Stimulated activated CD4-positive, alpha-beta T cell treated with anti-CD3 and anti-CD28 coated beads, Interleukin-4, amount 100 ng/mL, for 48 hours (primary cell): ENCODE measurements at places on chromosomes 1 and 21.
A peak's percentile ranks its signal among the peaks of the same experiment; 100 is the strongest.

DNA sequence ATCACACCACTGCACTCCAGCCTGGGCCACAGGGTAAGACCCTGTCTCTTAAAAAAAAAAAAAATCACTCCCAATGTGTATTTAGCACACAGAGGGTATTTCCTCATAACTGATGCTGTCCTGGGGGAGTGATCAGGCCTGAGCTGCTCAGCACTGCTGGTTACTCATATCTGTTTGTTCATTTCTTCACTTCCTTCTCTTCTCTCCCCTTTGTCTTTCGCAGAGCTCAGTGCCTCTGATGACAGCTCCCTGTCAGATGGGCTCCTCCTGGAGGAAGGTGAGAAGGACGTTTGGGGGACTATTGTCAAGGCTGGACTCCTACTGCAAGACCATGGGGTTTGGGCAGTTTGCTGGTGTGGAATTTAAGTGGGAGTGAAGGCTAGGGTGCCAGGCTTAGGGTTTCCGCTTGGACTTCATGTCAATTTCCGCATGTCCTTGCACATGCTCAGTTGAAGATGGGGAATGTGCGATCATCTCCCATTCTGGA, 13.0 kb downstream of the INAVA start:
- DNase-seq = no peak

DNA sequence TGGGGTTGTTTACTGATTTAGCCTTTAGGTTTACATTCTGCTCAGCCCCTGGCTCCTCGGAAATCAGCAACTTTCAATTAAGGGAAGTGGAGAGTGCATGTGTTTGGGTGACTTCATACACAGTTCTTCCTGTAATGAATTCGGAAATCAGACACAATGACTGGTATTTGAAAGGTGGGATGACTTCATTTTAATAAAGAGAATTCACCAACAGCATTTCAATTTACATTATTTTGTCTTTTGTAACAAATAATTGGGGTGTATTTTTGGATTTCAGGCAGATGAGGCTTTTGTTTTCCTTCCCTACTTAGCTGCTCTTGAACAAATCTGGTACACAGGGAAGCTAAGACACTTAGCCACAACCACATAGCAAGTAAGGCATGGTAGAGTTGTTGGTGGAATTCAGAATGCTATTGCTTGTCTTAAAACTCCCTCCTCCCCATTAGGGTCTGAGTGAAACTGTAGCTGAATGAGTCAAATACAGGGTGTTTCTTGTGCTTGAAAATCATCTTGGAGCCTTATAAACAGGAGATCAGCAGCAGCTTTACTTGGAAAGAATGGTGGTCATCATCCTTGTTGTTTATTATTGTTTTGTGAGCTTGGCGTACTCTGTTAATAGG, 917 bp downstream of the STX12 start:
- no peak for DNase-seq

GRCh38 chr1:192462616-192463015, 113.0 kb upstream of the RGS1 start:
- DNase-seq = no peak

DNA sequence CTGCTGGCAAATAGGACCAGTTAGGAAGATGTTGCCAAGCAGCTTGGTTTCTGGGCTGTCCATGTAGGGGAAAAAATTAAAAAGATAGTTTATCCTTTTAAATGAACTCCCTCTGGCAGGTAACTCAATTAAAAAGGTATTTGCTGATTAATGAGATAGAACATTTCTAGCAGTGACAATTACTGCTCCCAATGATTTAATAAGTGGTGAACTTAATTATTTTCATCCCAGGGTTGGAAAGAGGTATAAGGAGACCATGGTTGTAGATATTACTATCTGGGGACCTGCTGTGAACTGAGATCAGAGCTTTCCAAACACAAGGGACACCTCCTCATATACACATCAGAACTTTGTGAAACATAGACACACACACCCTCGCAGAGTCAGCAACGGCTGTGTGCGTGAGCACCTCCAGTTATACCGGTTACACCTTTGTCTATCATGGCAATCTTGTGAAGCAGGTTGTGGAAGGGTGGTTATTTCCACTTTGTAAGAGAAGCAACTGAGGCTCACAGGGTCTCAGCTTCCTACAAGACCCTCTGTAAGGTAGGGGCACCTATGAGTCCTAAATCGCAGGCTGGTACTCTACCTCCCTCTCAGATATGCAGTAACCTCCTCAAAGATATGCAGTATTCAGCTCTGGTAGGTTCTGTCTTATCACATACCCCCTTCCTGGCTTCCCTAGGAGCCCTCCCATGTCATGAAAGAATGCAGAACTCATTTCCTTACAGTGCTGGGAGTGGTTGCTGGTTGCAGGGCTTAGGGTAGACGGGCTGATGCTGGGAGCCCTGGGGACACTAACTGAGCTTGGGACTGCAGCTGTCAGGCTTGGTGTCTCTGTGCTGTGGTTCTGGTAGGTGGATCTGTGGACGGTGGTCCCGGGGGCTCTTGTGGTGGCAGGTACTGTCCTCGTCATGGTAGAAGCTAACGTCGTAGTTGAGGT, 18.5 kb upstream of the MAGOH start:
- DNase-seq = no peak

DNA sequence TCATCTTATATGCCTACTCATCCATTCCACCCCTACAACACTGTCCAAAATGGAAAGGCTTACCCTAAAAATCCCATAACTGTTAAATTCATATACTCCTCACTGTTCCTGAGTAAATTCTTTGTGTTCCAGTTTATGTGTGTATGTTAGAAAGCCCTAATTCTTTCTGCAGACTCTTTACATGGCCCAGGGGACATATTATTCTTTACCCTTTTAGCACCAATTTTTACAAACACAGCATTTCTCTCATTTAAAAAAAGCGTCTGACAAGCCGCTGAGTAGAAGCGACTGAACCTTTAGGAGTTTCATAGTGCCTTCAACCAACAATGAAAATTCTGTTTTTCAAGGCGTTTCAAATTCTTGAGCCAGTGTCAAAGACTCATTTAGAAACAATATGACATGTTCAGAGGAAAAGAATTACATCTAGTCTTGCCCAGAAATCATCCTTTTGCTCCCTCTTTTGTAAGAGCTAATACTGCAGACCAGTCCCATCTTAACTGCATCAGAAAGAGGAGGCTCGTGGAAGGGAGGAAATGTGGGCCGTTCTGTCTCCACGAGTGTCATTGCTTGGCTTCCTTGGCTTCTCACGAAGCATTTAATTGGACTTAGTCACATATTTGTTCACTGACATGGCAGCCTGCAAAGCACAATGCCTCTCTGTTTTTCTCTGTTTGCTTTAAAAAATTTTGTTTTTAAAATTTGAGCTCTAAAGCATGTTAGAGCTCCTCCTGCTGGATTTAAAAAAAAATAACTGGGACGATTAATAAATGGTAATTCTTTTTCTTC, 21.3 kb upstream of the C1orf105 start:
- no peak for DNase-seq

DNA sequence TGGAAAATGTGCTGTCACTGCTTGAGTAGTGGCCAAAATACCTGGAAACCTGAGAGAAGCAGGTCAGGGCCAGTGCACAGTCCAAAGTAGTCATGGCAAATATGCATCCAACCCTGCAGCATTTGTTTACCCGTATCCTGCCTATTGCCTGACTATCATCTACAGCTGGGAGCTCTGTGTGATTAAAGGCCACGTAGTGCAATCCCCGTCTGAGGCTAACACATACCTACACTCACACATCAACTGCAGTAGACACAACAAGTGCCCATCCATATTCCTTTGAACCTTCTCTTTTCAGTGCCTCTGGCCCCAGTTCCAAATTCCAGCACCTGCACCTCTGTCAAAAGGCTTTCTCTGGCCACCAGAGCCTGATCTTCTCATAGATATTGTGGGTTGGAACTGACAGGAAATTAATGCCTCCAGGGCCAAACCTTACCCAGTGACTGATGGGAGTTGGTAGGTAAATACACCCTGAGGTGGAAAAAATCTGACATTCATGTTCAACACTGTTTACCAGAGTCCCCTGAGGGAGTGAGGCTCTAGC, 383.0 kb downstream of the SETD4 start:
- DNase-seq = no peak

- no peak for DNase-seq
These were observed 39.8 kb downstream of the RASSF5 start for GRCh38 chr1:206547104-206547503.

GRCh38 chr1:64228167-64228957, 24.9 kb downstream of the UBE2U start:
- no peak for DNase-seq

DNA sequence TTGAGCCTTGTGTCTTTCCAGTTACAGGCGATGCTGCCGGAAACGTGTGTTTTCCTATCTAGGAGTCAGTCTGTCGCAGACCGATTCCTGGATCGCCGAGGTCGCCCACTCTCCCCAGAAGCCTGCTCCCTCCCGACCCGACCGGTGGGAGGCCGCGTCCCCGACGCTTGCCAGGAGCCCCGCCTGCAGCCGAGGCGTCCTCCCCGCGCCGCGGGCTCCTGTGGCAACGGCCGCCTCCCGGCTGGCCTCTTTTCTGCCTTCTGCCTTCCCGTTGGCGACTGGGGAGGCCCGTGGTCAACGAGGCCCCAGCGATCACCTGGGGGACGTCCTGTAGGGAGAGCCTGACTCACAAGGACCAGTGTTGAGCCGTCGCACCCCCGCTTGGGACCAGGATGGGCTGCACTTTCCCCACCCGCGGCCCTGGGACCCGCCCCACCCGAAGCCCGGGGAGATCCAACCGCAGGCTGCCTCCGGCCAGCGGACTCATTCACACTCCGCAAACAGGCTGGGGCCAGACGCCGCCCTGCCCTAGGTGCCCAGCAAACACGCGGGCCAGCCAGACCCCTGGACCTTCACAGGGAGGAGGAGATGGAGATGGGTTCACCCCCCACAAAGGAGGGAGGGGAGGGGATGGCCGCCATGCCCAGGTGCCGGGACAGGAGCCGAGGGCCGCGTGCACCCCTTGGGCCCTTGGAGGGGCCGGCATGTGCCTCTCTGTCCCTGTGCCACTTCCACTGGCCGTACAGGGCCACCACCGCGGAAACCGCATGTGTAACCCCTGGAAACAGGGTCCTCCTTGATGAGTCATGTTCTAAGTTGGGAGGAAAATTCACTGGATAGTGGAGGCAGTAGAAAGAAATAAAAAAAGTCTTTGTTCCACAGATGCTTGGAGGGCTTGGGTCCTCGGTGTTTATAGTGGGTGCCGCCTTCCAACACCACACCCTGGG, 7.2 kb upstream of the COL6A1 start:
- DNase-seq = peak; percentile 16

DNA sequence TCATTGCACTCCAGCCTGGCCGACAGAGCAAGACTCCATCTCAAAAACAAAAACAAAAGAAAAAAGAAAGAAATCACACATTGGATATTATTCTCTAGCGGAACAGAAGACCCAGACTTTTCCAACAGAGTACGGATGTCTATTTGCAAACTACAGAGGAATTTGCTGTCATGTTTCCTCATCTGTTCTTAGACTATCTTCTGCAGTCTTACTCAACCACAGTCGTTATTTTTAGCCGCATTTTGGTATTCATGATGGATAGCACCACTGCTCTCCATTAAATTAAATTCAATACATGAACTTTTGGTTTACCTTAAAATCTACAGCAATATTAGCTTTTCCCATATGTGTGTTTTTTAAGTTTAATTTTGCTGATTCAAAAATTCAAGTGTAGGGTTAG, 14.2 kb upstream of the HEATR1 start:
- no peak for DNase-seq

- DNase-seq = no peak
These were observed 6.7 kb upstream of the VSIG8 start for GRCh38 chr1:159869173-159869572.

DNA sequence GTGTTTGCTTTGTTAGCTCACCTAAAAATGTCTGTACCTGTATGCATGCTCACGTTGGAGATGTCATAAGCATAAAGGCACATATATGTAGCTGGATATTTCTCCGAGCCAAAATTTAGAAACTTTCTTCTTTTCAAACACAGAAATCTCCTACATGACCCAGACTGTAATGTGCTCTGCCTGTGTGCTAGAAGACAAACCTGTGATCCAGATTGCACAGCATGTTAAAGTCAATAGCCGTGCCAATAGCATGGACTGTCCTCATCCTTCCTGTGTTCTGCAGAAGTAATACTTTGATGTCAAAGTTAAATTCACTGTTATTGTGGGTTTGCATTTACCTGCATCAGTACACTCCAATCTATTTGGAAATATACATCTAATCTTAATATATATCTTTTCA, 346.2 kb upstream of the ZRANB2 start:
- no peak for DNase-seq
